Activated T-cell treated with anti-CD3 and anti-CD28 coated beads for 4 hours (primary cell): ENCODE measurements at places on chromosomes 2 and 18.

- no peak for DNase-seq
Observed at GRCh38 chr18:24078391-24078790, 60.5 kb upstream of the CABYR start.

DNA sequence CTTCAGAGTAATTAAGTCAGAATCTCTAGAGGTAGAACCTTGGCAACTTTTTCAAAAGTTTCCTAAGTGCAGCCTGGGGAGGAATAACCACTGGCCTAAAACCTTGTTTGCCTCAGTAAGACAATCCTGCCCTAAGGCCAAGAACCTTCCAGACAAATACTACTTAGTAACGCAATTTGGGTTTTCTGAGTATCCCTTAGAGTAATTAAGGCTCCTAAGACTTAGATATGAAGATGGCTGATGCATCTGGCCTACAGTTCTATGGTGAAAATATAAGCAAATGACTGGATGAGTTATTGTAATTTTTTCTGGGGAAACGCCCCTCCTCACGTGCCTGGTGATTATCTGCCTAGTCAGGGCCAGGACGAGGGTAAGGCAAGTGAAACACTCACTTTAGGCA, 95.7 kb upstream of the DLX2 start:
- no peak for DNase-seq

- DNase-seq, result no peak
Observed at GRCh38 chr2:181441670-181442069, 15.5 kb upstream of the ITGA4 start.

DNA sequence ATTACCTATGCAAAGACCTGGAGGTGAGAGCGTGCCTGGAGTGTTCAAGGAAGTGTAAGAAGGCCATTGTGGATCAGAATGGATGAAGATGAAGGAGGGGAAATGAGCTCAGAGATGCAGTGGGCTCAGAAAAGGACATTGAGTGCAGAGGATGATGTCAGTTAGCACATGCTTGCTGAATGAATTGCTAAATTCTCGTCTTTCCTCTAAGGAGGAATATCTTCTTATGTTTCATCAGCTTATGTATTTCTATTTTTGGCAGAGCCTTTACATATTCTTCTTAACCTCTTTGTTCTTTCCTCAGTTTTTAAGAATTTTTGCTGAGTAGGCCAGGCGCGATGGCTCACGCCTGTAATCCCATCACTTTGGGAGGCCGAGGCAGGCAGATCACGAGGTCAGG, 30.9 kb downstream of the FAM171B start:
- no peak for DNase-seq

DNA sequence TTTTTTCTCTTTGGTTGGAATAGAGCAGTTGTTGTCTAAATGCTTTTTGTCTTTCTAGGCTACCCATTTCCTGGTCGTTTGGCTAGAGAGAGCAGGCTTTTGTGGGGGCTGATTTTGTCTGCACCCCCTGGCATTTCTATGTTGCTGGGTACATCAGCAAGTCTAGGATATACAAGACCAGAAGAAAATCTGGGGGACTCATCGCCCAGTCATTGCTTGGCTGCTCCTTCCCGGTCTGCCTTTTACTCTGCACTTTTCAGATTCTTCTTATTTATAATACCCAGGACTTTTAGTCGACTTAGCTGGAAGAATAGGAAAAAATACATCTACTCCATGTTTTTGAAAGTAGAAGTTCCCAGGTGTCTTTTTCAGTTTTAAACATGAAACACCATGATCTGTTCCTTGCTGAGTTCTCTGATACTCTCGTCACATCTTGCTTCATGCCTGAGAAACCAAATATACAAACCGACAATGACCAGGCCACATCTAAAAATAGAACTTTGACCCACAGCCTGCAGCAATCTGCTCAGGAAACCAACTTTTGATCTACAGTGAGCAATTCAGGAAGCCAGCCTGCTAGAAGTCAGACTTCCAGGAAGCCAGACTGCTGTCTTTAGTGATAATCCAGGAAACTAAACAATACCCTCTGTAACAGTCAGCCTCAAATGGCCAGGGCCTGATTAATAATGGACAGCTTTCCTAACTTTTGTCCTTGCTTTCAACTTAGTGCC, 163.8 kb upstream of the MEX3C start:
- no peak for DNase-seq

GRCh38 chr2:64639691-64640090, 14.0 kb downstream of the SERTAD2 start:
- no peak for DNase-seq

GRCh38 chr2:202118168-202118567, 45.1 kb downstream of the KIAA2012 start:
- DNase-seq, result no peak

- DNase-seq, result no peak
Observed at GRCh38 chr18:24795129-24795528, 334.7 kb downstream of the HRH4 start.
